Stimulated activated CD4-positive, alpha-beta T cell treated with anti-CD3 and anti-CD28 coated beads, Interleukin-12 subunit alpha, Interleukin-12 subunit beta, amount 100 ng/mL, for 4 hours (primary cell): ENCODE measurements at places on chromosomes 6 and 20.

DNA sequence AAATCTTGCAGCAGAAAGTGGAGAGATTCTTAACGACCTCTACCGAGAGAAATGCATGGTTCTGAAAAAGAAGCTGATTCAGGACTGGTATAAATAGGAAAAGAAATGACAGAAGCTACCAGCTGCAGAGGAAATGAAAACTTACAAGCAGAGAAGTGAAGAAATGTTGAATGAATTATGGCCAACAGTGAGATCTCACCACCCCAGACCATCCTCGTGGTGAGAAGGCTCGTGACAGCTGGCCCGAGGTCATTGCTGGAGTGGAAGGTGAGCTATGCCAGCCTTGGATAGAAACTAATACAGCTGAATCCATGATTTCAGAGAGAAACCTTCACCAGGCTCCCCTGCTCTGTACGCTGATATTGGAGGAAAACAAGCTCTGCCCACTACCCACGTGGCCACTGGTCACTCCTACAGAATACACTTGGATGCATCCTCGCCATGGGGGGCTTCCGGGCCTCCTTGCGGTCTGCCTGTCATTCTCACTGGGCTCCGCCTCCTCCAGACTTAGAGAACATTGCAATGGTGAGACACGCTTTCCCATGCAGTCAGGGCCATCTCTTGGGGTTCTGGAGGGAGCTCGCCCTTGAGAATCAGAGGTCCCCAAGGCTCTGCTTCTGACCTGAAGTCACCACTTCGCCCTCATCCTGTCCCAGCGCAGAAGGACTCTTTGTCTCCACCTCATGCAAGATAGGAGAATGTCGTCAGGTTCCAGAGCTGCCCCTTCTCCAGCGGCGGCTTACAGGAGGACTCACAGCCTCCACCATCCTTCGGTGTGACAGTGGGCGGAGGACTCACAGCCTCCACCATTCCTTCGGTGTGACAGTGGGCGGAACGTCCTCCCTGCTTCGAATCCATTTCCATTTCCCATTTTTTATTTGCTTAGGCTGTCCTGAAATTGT is 10.6 kb upstream of the TUBB2B start:
- DNase-seq: no peak

DNA sequence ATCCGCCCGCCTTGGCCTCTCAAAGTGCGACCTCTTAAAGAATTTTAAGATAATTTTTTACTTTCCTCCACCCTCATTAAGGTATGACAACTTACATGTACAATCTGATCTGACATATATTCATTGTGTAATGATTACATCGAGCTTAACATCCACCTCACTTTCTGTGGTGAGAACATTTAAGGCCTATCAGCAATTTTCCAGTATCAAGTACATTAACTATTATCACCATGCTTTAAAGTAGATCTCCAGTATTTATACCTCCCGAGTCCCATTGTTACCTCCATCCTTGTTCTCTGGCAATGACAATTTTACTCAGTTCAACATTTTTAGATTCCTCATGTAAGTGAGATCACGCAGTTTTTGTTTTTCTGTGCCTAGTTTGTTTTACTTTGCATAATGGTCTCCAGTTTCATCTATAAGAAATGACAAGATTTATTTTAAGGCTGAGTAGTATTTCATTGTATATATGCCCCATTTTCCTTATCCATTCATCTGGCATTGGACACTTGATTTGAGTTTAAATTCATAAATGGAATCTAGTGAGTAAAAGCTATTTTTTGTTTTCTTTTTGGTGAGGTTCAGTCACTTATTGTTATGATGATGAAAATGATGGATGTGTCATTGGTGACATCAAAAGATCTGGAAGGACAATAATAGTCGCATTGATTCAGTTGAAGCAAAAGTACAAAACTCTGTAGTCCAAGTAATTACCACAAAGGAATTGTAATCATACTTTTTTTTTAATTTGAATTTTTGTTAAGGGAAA is 87.0 kb downstream of the OR2B2 start:
- no peak for DNase-seq

- DNase-seq: no peak
Measured at GRCh38 chr6:139905404-139906052, 531.1 kb upstream of the CITED2 start.

DNA sequence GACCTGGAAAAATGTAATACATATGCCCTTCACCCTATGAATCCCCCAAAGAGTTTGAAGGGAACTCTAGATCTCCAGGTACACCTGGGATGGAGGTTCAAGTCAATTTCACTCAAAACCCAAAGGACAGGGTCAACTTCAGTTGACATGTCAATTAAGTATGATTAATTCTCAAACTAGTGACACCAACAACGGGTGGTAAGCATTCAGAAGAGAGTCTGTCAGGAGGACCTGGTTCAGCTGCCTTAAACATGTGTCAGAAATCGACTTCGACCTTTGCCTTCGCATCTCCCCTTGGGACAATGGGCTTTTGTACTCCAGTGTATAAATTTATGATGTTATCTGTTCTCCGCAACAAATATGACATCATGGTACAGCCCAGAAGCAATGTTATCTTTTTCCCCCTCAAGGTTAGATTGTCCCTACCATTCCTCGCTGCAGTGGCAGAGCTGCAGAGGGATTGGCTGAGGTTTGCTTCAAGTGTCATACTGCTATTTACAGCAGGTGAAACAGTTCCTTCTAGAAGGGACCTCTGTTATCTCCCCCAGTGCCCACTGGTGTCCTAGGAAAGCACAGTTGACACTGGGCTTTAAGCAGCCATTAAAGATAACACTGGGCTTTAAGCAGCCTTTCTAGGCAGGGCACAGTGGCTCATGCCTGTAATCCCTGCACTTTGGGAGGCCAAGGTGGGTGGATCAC is 94.7 kb upstream of the SNX9 start:
- DNase-seq: no peak

GRCh38 chr6:32609731-32610640 is 20.3 kb upstream of the HLA-DRB1 start:
- DNase-seq: peak; percentile 14

GRCh38 chr6:158496700-158497099 is 63.2 kb upstream of the TMEM181 start:
- no peak for DNase-seq

- DNase-seq: no peak
Measured at GRCh38 chr6:37882724-37883413, 63.3 kb downstream of the ZFAND3 start.

- DNase-seq: no peak
Measured at GRCh38 chr20:1224205-1224890, 1.5 kb upstream of the RAD21L1 start.

DNA sequence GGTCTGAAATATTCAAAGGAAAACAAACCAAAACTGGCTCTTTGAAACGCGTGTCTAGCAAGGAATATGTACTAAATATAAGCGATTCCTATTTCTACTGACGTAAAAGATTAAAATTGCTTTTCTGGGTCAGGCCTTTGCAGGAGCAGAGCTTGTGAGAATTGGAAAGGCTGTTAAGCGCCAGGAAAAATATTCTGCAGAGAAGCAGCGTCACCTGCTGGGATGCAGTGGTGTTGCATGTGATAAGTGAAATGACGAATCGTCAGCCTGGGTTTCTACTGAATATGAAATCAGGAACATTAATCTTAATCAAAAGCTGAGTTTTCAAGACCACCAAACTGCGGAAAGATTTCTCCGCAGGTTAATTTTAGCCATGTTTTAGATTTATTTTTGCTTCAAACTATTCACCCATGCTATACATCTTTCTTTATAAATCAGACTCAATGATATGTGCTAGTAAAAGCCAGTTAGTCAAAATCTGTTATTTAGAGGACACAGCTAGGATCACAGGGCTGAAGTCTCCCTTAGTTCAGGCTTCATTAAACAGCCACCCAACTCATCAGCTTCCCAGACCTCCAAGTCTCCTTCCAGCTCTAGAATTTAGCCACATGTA is 67.4 kb downstream of the ALDH8A1 start:
- peak; percentile 22 for DNase-seq

- DNase-seq: no peak
Measured at GRCh38 chr20:37347347-37347823, 1.4 kb downstream of the SRC start.

DNA sequence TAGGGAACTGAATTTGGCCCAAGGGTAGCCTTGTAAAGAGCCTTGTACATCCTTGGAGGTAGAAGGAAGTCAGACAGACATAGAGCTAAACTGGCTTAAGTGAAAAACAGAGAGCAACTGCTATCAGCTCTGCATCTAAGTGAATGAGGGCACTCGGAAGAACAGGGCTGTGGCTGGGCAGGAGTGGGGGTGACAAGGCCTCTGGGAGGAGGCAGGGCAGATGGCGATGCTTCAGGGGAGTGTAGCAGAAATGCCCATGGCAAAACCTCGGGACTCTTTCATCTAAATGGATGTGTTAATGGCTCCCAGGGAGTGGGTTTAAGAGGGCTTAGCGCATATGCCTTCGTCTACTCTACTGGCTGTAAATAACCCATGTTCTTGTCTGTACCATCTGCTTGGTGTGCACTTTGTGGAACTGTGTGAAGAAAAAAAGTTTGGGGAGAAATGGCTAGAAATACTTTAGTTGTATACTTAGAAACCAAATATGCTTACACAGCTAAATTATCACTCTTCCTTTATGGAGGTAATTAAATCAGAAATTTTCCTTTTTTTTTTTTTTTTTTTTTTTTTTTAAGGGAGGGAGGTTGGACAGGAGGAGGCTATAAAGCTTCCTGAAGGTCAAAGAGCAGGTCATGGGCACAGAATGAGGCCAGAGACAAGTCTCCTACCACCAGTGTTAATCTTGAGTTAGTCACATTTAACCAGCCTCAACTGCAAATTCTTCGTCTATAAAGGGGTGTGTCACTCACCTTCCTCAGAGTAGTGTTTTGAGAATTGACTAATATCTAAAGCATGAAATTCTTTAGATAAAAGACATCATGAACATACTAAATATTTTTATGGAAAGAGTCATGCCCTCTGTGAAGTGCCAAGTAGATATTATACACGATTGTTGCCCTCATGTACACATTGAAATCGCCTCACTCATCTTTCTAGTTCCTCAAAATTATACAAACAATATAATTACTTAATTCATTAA is 60.9 kb downstream of the FYN start:
- DNase-seq: no peak

GRCh38 chr6:29081312-29081711 is 5.8 kb downstream of the OR2B3 start:
- no peak for DNase-seq

GRCh38 chr6:25359891-25360290 is 80.7 kb downstream of the CARMIL1 start:
- no peak for DNase-seq

- no peak for DNase-seq
Measured at GRCh38 chr20:24452498-24453127, 16.8 kb upstream of the SYNDIG1 start.

DNA sequence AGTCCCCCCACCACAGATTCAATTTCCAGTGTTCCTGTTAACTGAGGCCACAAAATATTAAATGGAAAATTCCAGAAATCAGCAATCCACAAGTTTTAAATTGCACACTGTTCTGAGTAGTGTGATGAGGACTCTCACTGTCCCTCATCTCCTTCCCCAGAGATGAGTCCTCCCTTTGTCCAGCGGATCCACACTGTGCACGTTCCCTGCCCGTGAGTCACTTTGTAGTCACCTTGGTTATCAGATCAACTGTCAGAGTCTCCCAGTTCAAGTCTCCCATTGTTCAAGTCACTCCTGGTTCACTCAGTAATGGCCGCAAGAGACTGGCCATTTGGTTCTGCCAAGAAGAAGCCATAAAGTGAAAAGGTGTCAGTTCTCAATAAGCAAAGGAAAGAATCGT is 168.6 kb upstream of the AFDN start:
- DNase-seq: no peak

GRCh38 chr20:36155629-36155971 is 1.1 kb downstream of the EPB41L1 start:
- no peak for DNase-seq

DNA sequence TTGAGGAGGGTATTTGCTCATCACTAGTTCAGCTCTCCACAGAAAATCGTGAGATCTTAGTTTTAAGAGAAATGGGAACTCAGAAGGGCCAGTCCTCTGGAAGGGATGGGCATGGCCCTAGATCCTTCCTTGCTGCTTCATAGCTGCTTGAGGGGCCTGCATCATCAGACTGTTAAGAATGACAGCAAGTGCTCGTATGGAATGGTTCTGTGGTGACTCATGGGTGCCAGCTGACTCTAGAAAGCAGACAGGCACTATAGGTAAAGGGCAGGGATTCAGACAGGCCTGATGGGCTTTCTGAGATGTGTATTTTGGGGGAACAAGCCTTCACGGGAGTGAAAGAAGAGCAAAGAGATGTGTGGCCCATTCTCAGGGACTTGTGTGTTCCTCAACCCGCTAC is 90.8 kb downstream of the MYLK4 start:
- DNase-seq: no peak

DNA sequence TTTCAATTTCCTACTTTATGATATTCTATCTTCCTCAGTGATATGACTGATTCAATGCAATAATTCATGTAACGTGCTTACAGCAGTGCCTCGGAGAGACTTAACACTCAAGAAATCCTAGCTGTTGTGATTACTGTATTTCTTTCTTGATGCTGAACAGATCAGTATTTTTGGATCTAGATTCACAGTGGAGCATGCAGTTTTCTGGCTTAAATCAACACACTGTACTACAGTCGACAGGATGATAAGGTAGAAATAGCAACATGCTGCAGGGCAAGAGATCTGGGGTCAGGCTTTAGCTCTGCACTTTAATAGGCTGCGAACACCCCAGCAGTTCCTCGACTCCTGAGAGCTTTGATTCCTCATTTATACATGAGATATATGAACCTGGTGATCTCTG is 161.0 kb downstream of the AIG1 start:
- no peak for DNase-seq

- no peak for DNase-seq
Measured at GRCh38 chr6:154993026-154993425, 2.1 kb upstream of the TIAM2 start.

GRCh38 chr6:129494099-129494498 is 215.9 kb downstream of the ARHGAP18 start:
- DNase-seq: no peak

- no peak for DNase-seq
Measured at GRCh38 chr6:32752580-32752979, 10.8 kb downstream of the HLA-DQB2 start.

- peak; percentile 66 for DNase-seq
Measured at GRCh38 chr6:147203311-147204059, 732 bp upstream of the STXBP5 start.

DNA sequence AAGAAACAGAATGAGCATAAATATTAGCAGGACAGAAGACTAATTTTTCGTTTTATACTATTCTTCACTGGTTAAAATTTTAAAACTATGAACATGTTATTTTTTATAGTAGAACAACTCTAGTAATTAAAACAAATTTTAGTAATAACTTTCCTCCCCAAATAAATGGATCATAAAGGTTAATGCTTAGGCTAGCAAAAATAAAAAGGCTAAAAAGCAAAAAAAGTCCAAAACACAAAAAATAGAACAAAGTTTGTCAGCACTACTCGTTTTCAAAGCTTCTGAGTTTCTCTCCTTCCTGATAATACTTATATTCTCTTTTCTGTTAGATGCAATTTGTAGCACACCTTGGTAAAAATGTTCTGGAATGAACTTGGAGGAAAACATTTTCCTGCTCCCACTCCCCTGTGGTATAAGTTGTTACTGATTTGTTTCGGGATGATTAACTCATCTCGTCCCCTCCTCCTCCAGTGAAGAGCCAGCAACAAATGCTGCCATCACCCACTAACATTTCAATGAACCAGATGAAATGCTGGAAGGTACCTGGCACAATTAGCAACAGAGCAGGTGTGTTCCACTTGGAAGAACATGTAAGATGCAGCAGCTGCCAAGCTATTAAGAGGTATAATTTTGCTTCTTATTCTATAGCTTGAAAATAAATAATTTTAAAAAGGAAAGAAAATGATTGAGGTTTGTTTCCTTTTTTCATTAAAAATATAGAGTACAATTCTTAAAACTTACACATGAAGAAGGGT is 130.5 kb downstream of the MYB start:
- DNase-seq: no peak

GRCh38 chr20:63746751-63747315 is 7.3 kb downstream of the SLC2A4RG start:
- DNase-seq: no peak
